NCI-H2029 treated with DMSO at 0.1 percent for 48 hours (cell line): ENCODE measurements at places on chromosomes 12 and 14.

GRCh38 chr14:22932146-22932545 is 3.0 kb upstream of the PRMT5 start:
- no peak for DNase-seq

GRCh38 chr14:87975636-87976035 is 17.3 kb downstream of the GALC start:
- no peak for DNase-seq

- no peak for DNase-seq
Measured at GRCh38 chr14:38567703-38568102, 311.8 kb upstream of the CLEC14A start.

GRCh38 chr12:53941187-53941586 is 2.6 kb downstream of the HOXC13 start:
- no peak for DNase-seq

DNA sequence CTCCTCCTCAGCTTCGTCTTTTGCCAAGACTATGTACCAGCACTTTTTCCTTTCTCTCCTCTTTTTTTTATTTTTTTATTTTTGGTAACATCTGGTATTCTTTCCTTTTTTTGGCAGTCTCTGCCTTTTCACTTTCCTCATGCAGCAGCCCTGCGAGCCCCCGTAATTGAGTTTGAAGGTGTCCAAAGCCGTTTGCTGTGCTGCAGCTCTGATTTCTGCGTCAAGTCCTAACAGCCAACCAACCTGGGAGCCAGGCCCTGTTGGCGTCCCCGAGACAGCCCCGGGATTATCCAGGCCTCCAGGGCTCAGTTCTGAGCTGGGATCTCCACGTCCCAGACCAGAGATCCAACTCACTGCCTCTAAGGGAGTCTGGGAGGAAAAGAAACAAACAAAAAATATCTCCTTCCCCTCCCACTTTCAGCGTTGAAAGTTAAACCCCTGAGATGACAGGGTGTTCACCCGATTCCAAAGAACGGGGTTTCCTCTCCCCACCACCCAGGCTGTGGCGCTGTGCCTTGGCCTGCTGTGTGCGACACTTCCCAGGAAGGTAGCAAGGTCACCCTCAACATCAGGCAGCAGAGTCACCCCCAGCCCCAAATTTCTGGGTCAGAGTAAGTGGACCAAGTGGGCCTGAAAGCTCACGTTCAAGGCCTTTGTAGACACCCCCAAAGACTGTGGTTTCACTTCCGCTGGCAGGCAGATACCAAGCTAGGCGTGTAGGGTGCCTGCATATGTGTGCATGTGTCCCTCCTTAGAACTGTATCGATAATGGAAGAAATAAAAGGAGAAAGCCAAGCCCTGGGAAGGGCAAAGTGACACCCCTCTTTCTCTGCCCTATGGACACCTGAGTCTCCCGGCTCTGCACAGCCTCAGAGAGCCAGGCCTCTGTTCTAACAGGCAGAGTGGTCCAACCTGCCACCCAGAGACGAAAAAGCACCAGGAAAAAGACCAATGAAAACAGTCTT is 11.1 kb downstream of the BCL11B start:
- DNase-seq: no peak

DNA sequence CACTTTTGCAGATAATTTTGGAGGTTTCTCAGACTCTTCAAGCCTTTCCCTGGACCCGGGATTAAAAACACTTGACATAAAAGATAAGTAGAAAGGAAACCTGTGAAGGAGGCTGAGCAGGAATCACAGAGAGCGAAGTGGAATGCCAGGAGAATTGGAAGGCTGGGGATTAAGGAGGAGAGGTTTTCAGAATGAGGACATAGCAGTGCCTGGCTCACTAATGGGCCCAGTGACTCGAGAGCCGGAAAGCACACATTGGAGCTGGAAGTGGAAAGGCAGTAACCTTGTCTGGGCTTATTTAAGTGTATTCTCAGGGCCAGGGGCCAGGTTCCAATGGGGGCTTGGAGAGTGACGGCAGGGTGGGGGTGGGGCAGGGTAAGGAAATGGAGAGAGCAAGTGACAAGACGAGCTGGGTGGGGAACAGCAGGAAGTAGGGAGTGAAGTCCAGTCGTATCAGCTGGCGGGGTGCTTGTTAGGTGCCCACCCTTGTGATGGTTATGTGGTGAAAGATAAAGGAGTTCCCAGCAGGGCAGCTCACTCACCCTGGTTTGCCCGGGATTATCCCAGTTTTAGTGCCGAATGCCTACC is 13.1 kb downstream of the EVL start:
- DNase-seq: no peak

- DNase-seq: no peak
Measured at GRCh38 chr14:21109377-21110138, 8.7 kb downstream of the TMEM253 start.

DNA sequence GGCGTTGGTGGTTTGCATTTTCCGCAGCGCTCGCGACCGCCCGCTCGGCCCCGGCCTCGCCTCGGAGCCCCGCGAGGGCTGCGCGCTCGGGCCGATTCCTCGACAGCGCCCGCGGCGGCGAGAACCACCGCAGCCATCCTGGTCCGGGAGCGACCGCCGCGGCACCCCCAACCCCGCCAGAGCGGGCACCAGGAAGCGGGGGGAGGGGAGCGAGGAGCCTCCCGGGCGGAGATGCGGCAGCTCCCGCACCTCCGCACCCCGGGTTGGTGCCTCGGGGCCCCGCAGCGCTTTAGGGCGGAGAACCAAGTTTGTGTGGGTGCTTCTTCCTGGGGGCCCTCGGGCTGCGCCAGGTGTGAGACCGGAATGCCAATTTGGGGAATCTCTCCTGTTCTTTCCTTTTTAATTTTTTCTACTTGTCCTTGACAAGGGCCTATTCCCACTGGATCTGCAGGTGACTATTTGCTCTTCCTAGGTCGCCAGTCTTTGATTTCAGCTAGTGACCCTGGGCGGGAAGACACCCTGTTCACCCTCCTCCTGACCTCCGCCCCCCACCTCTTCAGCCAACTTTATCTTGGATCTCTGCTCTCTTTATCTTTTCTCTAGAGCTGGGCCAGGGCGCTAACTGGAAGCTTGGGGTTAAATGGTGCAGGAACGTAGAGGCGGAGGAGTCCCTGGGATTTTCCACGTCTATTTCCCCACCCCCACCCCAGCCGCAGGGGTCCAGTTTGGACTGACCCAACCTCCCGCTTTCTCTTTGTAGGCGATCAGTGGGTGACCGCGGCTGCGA is at the start of gene SOCS2:
Gene SOCS2 (plus strand): TSS at position 751 of the 787 bp plus-strand sequence. CDS start 223 bp downstream, outside the sequence.
- DNase-seq: no peak

DNA sequence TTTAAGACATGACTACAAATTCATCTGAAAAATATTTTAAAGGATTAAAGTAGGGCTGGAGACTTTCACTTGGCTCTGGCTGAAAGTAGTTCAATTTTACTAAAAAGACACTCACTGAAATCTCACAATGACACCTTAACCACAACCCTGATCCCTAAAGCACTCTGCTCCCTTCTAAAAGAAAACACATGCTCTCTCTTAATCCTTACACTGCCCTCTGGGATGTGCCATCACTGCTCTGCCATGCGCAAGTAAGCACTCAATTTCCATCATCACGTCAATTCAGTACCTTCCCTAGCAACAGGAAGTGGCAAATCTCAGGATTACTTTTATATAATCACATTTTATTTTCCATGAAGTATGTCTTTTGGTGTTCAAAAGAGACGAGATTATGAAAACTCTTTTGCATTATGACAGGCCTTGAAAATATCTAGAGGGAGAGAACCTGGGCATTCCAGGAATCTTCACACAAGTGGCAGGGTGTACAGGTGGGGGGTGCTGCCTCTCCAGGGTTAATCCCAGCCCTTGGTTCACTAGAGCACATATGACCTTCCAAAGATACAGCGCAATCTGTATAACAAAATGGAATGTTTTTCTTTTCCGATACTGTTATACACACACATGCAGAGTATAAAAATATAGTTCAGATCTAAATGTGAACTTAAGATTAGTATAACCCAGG is 7.3 kb downstream of the ATG14 start:
- no peak for DNase-seq

- DNase-seq: no peak
Measured at GRCh38 chr14:87901236-87901635, 91.7 kb downstream of the GALC start.

- DNase-seq: no peak
Measured at GRCh38 chr12:100337299-100337698, 19.6 kb upstream of the SLC17A8 start.

- DNase-seq: no peak
Measured at GRCh38 chr12:25054783-25055144, 105.9 kb upstream of the BCAT1 start.
